ENCODE measurements at places on chromosomes 12 and 14. TPM values are rescaled to one million over a fixed set of nuclear protein-coding genes. Genes with fewer than 3 reads are reported as not detected.

- no peak for DNase-seq
These were observed 7.4 kb upstream of the AMIGO2 start for GRCh38 chr12:47087088-47087688.

DNA sequence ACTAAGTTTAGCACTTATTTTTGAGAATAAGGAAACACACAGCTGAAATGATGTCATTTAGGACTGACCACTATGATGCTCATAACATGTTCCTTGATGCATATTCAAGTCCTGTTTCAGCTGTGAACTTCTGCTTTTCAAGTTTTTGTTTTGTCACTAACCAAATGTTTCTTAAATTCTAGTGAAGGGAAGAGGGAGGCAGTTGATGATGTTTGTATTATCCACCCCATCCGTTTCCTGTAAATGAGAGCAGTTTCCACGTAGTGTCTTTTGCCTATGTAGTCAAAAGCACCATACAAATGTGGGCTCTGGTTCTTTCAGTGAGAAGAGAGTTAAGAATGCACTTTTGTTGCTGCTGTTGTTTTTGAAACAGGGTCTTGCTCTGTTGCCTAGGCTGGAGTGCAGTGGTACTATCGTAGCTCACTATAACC lies 491.8 kb downstream of the PCNX1 start:
- DNase-seq = no peak

NAV3 gene
- 2.6 TPM for total RNA-seq

CMKLR1 gene
- total RNA-seq = 10.6 TPM

- DNase-seq = no peak
These were observed 7.6 kb upstream of the SMUG1 start for GRCh38 chr12:54196396-54196795.

C12orf60 gene
- total RNA-seq = 2.0 TPM

GRCh38 chr14:95300697-95301526 lies 18.8 kb downstream of the CLMN start:
- DNase-seq = no peak

- no peak for DNase-seq
These were observed 32.5 kb downstream of the BRMS1L start for GRCh38 chr14:35858521-35859209.

VDR gene
- 0.35 TPM for total RNA-seq

GRCh38 chr14:102452302-102452701 lies 57.3 kb downstream of the ANKRD9 start:
- no peak for DNase-seq

OR4K5 gene
- total RNA-seq = not detected

DNA sequence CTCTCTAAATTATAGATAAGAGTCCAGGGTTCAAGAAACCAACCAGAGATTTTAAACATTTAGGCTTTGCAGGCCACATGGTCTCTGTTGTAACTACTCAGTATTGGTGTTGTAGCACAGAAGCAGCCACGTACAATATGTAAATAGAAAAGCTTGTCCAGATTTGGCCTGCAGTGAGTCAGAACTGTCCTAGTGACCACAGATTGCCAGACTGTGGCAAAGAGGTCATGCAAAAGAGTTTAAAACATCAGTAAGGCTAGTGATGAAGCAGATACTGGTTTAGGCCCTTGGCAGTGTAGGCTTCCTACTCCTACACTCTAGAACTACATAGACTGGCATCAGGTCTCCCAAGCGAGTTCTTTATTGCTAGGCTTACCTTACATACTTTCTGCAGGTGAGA lies 117.6 kb upstream of the GARIN6 start:
- no peak for DNase-seq

DNA sequence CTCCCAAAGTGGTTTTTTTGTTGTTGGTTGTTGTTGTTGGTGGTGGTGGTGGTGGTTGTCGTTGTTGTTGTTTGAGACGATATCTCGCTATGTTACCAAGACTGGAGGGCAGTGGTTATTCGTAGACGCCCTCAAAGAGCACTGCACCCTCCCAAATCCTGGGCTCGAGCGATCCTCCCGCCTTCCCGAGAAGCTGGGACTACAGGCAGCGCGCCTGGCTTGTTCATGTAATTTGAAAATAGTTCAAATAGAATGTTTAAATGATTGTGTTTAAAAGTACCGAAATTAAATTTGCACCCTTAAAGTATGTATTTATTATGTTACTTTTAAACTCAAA lies 439 bp upstream of the ANAPC5 start:
- peak; percentile 75 for DNase-seq

OR11H7 gene
- not detected for total RNA-seq

DNA sequence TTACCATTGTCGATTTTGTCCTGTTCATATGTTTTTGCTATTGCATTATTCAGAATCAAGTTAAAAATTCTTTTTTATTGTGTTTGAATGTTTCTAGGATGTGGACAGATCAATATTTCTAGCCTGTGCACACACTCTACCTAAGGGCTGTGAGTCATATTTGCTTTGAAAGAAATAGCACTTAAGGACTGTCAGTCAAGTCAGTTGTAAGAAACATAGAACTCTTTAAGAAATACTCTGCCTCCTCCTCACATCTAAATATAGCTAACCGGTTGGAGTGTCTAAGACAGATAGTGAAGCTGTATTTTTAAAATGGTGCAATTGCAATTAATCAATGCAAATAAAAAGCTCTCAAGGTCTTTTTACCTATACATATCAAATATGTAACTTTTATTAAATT lies 17.9 kb upstream of the MGST1 start:
- DNase-seq = no peak

- no peak for DNase-seq
These were observed 22.7 kb downstream of the LRRC74A start for GRCh38 chr14:76848879-76849278.

- no peak for DNase-seq
These were observed 66.5 kb downstream of the BHLHE41 start for GRCh38 chr12:26058308-26058707.

ZNF891 gene
- total RNA-seq = 1.2 TPM

All from Right ventricle myocardium inferior (tissue), 1 donor.